Mesothelial cell of epicardium (in vitro differentiated cells): ENCODE measurements at places on chromosomes 12 and 14.

DNA sequence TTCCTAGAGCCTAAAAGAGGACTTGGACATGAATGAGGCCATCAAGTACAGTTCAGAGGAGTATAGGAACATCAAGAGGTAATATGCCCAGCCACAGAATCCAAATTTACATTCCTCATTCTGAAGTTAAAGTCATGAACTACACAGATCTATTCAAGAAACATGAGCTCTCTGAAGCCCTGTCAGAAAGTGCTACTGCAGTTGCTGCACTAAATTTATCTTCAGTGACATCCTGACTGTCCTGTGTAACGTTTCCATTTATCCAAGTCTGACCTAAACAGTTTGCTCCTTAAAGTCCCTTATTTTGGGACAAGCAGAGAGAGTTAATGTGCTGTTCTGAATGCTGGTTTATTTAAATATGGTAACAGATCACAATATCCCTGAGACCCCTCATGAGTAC is 28.2 kb downstream of the NEK9 start:
- no peaks in the 10 kb centered on the region for H3K4me1 ChIP-seq
- no peak overlapping the region for H3K4me3 ChIP-seq
- H3K27ac ChIP-seq = no peak overlapping the region

DNA sequence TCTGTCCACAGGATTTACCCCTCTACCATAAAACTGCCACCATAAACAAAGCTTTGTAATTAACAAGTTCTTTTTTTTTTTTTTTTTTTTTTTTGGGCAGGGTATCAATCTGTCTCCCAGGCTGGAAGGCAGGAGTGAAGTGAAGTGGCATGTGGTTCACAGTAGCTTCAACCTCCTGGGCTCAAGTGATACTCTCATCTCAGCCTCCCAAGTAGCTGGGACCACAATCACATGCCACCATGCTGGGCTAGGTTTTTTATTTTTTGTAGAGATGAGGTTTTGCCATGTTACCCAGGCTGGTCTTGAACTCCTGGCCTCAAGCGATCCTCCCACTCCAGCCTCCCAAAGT is 61.1 kb upstream of the NUDT4 start:
- H3K27me3 ChIP-seq = no peaks in the 10 kb centered on the region
- no peak for DNase-seq
- H3K4me1 ChIP-seq = peaks cover 36% of the 10 kb centered on the region
- no peak overlapping the region for H3K4me3 ChIP-seq

DNA sequence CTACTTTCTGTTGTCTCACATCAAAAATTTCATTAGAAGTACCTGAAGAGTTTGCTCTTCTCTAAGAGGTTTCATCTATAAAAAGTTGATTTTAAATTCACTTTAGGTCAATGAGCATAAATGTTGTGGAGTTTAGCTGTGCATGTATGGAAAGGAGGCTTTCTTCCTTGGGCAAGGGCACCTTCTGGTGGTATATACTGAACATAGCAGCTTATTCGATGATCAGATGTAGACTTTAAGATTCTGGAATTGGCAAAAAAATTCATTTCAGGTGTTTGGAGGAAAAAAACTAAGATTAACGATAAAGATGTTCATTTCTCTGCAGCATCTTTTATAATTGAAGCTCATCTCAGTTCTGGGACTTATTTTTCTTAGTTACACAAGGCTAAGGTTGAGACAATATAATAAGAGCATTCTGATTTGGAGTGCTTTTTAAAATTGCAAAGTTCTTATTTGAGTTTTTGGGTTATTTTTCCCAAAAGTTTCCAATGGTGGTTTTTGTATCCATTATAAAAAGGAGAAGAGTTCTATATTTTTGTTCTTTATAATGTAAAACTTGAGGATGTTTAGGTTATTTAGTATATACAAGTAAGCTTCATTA is 46.8 kb downstream of the TMEM117 start:
- H3K36me3 ChIP-seq = no peaks in the 10 kb centered on the region
- peaks cover 61% of the 10 kb centered on the region for H3K4me1 ChIP-seq
- peak overlapping the region; percentile 55 for H3K27ac ChIP-seq

DNA sequence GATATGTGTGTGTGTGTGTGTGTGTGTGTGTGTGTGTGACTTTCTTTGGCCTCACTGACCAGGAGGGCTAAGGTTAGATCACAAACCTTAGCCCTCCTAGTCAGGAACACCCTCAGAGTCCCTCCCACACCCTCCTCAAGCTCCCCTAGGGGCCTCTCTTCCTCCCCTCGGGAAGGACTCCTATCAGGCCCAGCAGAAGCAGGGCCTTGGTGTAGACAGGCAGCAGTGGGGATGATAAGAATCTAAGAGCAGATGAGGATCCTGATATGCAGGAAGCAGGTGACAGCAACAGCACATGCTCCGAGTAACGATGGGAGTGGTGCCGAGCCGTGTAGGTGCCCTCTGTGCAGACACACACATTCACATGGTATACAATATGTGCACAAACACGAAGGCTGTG is 20.7 kb downstream of the PLEK2 start:
- DNase-seq = no peak
- no peaks in the 10 kb centered on the region for H3K27me3 ChIP-seq
- H3K4me1 ChIP-seq = peaks cover 30% of the 10 kb centered on the region
- H3K36me3 ChIP-seq = peaks cover 2% of the 10 kb centered on the region

DNA sequence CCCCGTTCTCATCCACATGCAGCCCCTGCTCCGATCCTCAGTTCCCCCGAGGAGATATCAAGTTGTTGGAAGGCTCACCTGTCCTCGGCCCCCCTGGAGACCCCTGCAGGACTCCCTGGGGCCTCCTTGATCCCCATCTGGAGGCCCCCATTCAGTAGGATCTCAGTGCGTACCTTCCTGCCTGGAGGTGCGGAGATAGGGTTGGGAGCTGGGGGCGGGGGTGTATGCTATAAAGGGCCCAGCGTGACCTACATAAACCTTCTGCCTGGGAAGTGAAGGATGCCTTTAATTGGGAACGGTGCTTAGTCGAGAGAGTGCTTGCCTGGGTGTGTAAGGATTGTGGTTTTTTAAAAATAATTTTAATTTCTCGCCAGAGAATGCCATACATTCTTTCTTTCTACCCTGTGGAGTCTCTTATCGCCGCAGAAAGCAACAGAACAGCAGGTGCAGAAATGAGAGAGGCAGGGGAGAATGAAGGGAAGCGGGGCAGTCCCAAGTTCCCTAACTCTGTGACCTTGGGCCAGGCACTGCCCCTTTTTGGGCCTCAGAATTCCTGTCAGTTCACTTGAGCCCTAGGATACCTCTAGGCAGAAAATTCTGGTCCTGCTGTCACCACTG is 153.7 kb downstream of the TSPAN9 start:
- peaks cover 29% of the 10 kb centered on the region for H3K4me1 ChIP-seq
- no peak overlapping the region for H3K4me3 ChIP-seq
- DNase-seq = no peak
- H3K27ac ChIP-seq = no peak overlapping the region

DNA sequence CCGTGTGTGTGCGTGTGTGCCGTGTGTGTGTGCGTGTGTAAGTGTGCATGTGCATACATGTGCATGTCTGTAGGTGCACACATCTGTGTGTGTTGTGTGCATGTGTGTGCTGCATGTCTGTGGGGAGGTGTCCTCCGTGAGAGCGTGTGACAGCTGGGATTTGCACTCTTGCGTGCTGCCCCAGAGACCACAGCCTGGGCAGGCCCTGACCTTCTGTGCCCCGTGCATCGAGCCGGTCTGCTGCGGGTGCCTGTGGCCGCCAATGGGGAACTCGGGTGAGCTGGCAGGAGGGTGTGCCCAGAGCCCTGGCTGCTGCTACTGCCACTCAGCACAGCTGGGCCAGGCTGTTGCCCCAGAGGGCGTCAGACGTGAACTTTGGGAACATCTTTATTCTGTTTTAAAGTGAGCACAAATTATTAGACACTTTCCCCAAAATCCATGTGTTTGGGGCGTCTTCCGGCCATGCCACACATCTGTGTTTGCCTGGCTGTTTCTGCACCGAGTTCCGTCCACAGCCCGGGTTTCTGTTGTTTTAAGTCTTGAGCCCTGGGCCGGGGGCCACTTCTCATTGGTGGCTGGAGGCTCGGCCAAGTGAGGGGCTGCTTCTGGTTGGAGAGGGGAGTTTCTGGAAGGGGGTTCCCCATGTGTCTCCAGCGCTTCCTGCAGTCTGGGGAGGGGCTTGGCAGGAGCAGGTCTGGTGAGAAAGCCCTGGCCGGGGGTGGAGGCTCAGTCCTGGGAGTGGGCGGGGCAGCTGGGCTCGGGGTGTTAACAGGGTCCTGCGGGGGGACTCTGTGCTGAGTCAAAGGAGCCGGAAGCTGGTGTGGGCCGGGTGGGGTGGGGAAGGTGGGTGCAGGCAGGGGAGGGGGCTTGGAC is 7.6 kb downstream of the CEP170B start:
- peak; percentile 31 for DNase-seq
- no peaks in the 10 kb centered on the region for H3K27me3 ChIP-seq
- H3K27ac ChIP-seq = peak overlapping the region; percentile 43
- H3K4me3 ChIP-seq = no peak overlapping the region
- no peaks in the 10 kb centered on the region for H3K36me3 ChIP-seq
- H3K4me1 ChIP-seq = peaks cover 9% of the 10 kb centered on the region

- peak; percentile 61 for DNase-seq
- no peaks in the 10 kb centered on the region for H3K27me3 ChIP-seq
- H3K4me1 ChIP-seq = peaks cover 67% of the 10 kb centered on the region
- no peaks in the 10 kb centered on the region for H3K36me3 ChIP-seq
- H3K27ac ChIP-seq = peak overlapping the region; percentile 96
- H3K4me3 ChIP-seq = peak overlapping the region; percentile 73
These were observed 198.7 kb upstream of the DCN start for GRCh38 chr12:91381309-91381804.

DNA sequence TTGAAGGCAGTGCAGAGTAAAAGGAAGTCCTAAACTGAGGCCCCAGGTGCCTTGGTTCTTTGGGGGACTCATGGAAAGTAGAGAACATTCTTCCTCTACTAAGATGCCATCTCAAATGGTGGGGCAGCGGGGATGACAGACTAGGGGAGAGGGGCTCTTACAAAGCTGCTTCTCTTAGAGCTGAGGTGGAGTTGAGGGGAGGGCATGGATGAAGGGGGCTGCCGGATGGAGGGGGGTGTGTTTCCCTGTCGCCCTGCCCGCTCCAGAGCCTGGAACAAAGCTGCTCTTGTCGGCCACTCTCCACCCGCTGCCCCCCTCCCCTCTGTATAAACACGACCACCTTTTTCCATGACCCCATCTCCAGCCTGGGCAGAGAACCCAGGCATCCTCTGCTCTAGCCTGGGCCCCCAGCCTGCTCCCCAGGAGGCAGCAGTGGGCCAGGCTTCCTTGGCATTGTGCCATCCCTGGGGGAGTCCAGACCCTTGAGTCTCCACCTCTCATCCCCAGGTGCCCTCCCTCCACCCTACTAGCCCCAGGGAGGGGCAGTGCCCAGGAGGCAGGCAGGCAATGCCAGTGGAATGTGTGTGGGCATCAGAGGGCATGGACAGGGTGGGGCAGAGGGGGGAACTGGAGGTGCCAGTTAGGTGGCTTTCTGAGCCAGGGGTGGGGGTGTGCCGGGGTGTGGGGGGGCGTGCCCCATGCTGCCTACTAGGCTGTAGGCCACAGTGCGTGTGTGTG is 1.7 kb downstream of the RARG start:
- H3K27ac ChIP-seq = peak overlapping the region; percentile 73
- H3K27me3 ChIP-seq = no peaks in the 10 kb centered on the region
- peak overlapping the region; percentile 43 for H3K4me3 ChIP-seq
- peaks cover 61% of the 10 kb centered on the region for H3K4me1 ChIP-seq
- no peak for DNase-seq

DNA sequence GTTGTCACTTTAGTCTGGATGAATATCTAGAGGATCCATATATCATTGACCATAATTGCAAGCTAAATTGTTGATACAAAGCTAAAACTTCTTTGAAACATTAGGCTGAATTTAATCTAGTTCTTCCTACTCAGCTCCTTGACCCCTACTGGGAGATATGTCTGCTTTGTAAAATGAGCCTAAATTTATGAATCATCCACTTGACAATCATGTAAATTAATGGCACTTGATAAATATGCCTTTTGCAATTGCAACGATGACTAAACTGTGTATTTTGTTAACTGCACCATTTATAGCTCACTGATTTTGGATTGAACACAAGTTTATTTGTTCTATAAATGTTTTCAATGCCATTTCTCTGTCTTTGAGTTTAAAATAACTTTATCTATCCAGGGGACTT is 1616.5 kb upstream of the FLRT2 start:
- H3K27me3 ChIP-seq = no peaks in the 10 kb centered on the region
- peaks cover 2% of the 10 kb centered on the region for H3K36me3 ChIP-seq
- H3K27ac ChIP-seq = peak overlapping the region; percentile 17
- DNase-seq = no peak
- peaks cover 30% of the 10 kb centered on the region for H3K4me1 ChIP-seq

DNA sequence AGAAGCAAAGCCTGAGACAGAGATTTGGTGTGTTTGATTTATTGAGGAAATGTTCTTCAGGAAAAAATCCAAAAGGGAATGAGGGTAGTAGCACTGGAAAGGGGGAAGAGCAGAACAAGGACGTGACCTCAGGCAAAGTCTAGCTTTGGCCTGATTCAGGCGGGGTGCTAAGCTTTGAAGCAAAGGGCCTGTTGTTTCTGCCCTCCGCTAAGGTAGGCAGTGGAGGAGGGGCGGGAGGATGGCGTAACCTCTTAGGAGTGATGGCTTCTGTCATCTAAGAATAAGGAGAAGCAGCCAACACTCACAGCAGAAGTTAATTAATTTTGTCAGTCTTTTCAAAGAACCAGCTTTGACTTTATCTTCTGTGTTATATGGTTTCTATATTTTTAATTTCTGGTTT is 20.4 kb downstream of the ABHD12B start:
- H3K27ac ChIP-seq = no peak overlapping the region
- no peak overlapping the region for H3K4me3 ChIP-seq
- no peak for DNase-seq
- no peaks in the 10 kb centered on the region for H3K36me3 ChIP-seq

DNA sequence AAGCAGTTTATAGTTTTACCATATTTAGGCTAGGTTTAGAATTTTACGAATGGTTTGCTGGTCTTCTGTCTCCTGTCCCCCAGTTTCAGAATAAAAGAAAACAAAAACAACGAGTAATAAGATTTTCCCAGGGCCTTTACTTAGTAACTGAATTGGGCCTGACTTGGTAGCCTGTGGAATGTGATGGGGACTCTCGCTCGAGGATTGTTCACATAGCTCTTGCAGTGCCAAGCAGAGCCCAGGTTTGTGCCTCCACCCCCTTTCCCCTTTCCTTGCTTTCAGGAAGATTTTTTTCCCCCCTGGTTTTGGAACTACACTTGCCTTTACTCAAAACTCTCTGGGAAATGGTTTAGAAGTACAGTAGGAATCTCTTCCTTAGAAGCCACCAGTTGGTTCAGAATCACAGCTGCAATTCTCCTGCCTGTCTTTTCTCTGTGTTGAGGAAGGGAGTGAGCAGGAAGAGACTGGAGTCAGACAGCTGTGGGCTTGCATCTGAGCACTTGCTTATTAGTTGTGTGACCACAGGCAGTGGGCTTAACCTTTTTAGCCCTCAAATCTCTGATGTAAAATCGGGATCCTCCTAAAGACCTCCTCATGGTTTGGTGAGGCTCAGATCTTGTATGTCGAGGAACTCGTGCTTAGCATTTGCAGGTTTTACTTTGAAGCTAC is 501.2 kb downstream of the PCNX1 start:
- peaks cover 2% of the 10 kb centered on the region for H3K4me1 ChIP-seq
- H3K4me3 ChIP-seq = no peak overlapping the region
- peak overlapping the region; percentile 14 for H3K27ac ChIP-seq
- DNase-seq = no peak
- no peaks in the 10 kb centered on the region for H3K27me3 ChIP-seq
- H3K36me3 ChIP-seq = peaks cover 10% of the 10 kb centered on the region

- H3K4me3 ChIP-seq = no peak overlapping the region
- no peaks in the 10 kb centered on the region for H3K36me3 ChIP-seq
- no peak overlapping the region for H3K27ac ChIP-seq
- H3K4me1 ChIP-seq = no peaks in the 10 kb centered on the region
- DNase-seq = no peak
These were observed 63.4 kb downstream of the ANO4 start for GRCh38 chr12:100857971-100858370.

- no peak for DNase-seq
- peaks cover 26% of the 10 kb centered on the region for H3K36me3 ChIP-seq
- H3K27me3 ChIP-seq = no peaks in the 10 kb centered on the region
- H3K4me3 ChIP-seq = no peak overlapping the region
- no peak overlapping the region for H3K27ac ChIP-seq
- H3K4me1 ChIP-seq = peaks cover 8% of the 10 kb centered on the region
These were observed 25.5 kb downstream of the ZFYVE21 start for GRCh38 chr14:103740991-103741689.
